ENCODE measurements at places on chromosomes 4 and X.
A peak's percentile ranks its signal among the peaks of the same experiment; 100 is the strongest.

GRCh38 chr4:139715746-139716391 is 50.2 kb downstream of the MGST2 start:
- DNase-seq, result no peak

- DNase-seq, result no peak
Observed at GRCh38 chr4:164779811-164780216, 25.9 kb downstream of the SMIM31 start.

- DNase-seq, result no peak
Observed at GRCh38 chr4:15253349-15253748, 174.5 kb upstream of the C1QTNF7 start.

GRCh38 chr4:53508446-53508845 is 82.8 kb downstream of the LNX1 start:
- DNase-seq, result no peak

DNA sequence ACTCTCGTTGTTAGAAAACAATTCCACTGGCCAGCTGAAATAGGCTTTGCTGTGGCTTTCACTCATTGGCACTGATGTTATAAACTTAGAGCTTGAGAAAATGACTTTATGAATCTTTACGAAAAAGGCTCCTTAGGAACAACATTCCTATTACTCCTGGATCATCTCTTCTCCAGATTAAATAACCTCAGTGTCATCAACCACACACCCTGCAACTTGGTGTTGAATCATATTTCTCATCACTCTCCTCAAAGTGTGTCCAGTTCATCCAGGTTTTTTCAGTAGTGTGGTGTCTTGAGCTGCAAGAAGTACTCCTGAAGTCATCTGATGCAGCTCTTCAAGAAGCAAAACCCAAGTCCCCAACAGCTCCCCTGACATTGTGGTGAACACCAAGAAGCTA is 28.1 kb upstream of the ANOS1 start:
- DNase-seq, result no peak

DNA sequence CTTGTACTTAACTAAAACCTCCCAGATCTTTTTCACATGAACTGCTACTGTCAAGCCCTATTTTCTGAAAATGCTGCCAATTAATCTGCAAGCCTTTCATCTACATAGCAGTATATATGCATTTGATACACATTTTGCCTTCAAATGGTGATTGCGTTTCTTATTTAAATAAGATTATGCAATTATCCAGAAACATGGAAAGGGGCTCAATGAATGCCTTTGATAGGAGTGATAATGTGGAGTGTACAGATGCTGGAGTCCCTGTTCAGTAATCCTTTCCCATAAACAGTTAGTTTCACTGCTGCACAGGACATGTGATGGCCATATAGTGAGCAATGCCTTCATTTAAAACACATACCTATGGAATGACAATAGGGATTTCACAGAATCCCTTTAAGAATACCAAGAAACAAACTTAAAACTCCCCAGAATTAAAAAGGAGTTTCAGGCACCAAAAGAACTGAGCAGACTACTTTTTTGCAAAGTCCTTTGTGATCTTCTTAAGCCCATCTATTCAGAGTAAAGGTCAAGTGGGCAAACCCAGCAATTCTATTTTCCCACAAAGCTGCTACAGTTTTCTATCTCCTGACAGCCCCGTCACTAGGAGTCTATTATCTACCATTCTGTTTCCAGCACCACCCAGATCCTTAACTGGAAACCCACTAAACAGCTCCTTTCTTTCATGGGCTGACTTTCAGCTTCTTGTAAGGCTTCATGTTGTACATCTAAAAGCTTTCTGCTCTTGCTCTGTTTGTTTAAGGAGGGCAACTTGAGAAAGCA is 120.3 kb downstream of the UNC5C start:
- DNase-seq, result no peak

DNA sequence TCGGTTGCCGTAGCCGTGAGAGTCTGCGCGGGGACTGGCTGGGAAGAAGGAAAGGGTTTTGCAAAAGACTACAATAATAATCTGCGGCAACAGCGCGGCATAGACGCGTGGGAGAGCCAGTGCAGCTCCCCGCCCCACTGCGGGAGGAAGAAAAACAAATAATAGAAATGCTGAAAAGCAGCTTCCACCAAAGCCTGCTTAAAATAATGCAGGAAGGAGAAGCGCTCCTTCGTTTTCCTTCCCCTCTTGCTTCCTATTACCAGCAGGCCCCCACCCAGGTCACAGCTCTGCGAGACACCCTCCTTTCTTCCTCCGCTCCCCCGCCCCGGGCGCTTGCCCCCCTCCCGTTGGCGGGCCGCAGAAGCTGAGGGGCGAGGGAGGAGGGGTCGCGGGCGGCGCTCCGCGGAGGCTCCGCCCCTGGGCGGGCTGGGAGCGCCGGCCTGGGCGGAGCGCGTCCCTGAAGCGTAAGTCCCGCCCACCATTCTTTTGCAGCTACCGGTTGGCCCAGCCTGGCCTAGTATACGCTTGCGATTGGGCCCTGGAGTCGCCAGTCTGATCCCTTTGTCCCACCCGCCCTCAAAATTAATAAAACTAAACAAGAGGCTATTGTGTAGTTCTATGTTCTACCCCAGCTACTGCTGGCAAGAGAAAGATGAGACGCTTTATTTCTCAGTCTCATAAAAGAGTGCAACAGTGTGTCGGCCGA is 636 bp upstream of the AMOT start:
- peak; percentile 61 for DNase-seq

GRCh38 chrX:39935411-39936064 is 162.2 kb downstream of the BCOR start:
- no peak for DNase-seq

- peak; percentile 5 for DNase-seq
Observed at GRCh38 chr4:6591313-6591712, 16.3 kb downstream of the MAN2B2 start.

DNA sequence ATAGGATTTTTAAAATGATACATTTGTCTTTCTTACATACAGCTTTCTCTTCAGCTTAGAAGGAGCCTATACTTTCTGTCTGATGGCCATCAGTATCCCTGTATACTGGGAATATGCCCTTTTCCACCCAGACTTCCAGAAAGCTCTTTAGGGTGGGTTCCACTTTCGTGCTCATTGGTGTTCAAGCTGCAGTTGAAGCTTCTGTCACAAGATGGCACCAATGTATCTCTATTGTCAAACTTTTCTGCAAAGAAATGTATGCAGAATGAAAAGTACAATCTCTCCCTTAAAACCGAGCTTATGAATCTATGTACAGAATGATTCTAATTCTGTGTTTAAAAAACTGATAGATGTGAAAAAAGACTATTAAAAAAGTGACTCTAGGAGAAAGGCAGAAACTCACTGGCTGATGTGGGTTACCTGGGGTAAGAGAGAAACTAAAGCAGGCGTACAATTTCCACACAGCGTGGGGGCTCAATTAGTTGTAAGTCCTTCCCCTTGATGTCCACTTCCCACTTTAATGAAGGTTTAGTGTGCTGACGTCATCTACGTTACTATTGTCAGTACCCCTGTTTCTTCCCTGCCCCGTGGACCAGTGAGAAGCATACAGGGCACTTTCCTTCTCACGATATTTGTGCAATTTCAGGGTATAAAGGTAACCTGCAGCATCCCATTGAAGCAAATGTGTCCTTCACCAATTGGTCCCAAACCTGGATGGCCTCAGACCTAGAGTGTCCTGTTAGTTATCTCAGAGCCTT is 57.3 kb upstream of the TCEAL2 start:
- DNase-seq, result no peak

GRCh38 chr4:42627885-42628646 is 28.8 kb downstream of the ATP8A1 start:
- DNase-seq, result peak; percentile 61

Measured in DMS 273 treated with DMSO at 0.1 percent for 48 hours (cell line).